Stimulated activated CD8-positive, alpha-beta memory T cell treated with anti-CD3 and anti-CD28 coated beads, Interleukin-4, amount 100 ng/mL, for 4 hours (primary cell): ENCODE measurements at places on chromosomes 2 and 18.

- DNase-seq: no peak
Observed at GRCh38 chr2:40844353-40845277, 392.7 kb upstream of the SLC8A1 start.

GRCh38 chr2:194917519-194917918 lies 739.5 kb upstream of the SLC39A10 start:
- DNase-seq: no peak

DNA sequence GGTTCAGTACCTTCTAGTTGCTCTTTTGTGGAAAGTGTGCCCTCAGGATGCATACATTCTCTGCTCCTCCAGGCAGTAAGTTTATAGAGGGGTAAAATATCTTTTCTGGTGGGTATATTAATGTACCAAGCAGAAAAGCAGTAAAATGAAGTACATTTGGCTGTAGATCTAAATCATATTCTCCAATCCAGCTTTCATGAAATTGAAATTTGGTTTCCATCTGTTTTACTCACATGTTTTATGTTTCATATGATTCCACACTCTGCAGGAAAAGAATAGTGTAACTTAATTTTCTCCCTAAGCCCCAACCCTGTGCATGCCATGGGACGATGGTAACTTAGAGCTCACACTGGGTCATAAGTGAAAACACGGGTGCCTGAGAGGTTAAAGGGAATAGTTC lies 172.3 kb downstream of the AKAIN1 start:
- no peak for DNase-seq

DNA sequence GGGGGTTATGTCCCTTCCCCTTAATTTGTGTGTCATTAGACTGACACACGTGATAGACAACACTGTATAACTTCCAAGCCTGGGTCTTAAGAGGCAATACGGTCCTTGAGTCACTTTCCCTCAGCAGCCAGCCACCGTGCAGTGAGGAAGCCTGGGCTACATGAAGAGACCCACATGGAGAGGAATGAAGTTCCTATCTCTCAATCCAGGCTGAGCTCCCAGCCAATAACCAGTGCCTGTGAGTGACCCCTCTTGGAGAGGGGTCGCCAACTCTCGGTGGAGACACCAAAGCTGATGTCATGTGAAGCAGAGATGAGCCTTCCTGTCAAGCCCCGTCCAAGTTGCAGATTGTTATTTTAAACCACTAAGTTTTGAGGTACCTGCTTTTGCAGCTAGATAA lies 5.7 kb upstream of the WDSUB1 start:
- no peak for DNase-seq

- no peak for DNase-seq
Observed at GRCh38 chr2:192854706-192855105, 660.0 kb upstream of the TMEFF2 start.

GRCh38 chr2:221676566-221677172 lies 104.6 kb upstream of the EPHA4 start:
- no peak for DNase-seq

DNA sequence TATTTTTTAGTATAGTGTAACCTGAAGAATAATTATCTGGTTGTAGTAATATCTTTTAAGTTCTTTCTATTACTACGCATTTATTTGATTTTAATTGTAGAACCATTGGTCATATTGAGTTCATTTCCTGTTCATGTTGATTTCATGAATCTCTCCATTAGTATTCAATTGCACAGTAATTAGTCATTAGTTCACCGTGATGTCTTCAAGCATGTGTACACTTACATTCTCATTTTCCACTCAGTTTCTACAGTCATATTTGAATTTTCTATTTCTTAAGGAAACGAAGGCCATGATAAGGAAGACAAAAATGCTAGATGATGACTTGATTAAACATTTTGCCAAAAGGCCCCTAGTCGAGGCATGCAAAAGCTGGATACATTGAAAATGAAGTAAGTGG lies 333.7 kb upstream of the FANCL start:
- no peak for DNase-seq

DNA sequence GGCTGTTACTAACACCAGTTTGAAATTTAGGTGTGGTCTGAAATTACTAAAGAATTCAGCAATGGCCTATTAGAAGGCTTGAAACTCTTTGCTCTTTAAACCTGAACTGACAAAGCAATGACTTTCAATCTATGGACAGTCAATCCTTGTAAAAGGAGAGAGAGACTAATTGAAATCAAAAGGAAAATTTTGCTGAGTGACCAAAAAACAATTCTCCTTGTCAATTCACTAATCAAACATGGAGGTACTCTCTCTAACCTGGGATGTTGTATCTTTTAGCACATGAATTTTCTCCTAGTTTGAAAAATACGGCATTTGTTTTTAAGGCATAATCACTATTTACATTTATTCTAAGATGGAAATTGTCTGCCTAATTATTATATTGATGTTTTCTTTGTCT lies 49.6 kb upstream of the ATIC start:
- no peak for DNase-seq

DNA sequence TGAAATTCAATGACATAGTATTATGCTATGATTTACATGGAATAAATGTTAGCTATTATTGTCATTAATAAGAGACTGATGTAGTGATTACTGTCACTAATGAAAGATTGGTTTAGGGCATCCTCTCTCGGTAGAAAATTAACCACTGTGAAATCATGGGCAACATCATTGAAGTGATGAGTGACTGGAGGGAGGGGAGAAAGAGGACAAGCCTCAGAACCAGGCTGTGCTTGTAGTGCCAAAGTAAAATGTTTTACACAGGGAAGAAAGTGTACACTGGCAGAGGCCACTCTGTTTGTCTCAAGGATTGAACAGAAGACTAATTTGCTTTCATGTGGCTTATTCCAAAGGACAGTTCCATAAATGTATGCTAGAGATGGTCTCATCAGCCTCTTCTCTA lies 456.2 kb upstream of the TCF4 start:
- no peak for DNase-seq

DNA sequence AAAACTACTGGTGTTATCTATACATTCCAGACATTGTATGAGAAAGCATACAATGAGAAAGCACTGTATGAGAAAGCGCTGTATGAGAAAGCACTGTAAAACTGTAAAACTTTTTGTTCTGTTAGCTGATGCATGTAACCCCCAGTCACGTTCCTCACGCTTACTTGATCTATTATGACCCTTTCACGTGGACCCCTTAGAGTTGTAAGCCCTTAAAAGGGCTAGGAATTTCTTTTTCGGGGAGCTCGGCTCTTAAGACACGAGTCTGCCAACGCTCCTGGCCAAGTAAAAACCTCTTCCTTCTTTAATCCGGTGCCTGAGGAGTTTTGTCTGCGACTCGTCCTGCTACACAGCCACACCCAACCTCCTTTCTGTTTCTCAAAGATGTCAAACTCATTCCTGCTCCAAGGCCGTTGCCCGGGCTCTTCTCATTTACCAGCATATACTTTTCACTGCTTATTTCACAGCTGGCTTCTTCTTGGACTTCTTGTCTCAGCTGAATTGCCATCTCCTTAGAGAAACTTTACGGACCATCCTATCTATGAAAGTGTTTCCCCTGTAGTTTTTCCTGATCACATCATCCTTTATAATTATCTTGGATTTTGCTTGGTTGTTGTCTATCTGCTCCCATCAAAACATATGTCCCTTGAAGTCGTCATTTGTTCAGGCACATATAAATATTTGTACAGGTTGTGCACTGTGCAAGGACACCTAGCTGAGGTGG lies 29.8 kb upstream of the YES1 start:
- DNase-seq: no peak

GRCh38 chr18:23108496-23108895 lies 26.8 kb upstream of the CABLES1 start:
- DNase-seq: no peak

- no peak for DNase-seq
Observed at GRCh38 chr18:1037776-1038175, 133.1 kb downstream of the ADCYAP1 start.

- no peak for DNase-seq
Observed at GRCh38 chr2:145919477-145919876, 1399.6 kb upstream of the ZEB2 start.

- no peak for DNase-seq
Observed at GRCh38 chr2:186592137-186592875, 2.5 kb downstream of the ITGAV start.

- no peak for DNase-seq
Observed at GRCh38 chr18:45642238-45642637, 27.0 kb downstream of the SLC14A2 start.

- no peak for DNase-seq
Observed at GRCh38 chr2:204315236-204315662, 230.0 kb upstream of the PARD3B start.

DNA sequence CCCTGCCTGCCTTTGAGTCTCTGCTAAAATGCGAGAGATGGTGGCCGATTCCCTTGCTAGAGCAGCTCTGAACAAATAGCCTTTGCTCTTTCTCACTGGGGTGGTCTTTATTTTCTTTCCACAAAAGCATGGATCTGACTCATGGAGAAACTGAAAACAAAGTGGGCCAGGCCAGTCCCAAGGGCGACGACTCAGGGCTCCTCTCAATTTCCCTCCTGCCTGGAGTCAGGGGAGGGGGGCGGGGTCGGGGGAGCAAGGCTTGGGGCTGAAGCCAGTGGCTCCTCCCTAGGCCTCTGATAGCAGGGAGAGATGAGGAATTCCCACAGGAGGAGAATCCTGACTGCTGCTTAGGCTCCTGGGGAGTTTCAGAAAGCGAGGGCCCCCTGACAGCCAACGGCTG lies 17.1 kb upstream of the IL1R2 start:
- DNase-seq: no peak

- DNase-seq: no peak
Observed at GRCh38 chr2:127525691-127526131, 578 bp downstream of the IWS1 start.

- DNase-seq: no peak
Observed at GRCh38 chr2:1979138-1979537, 234.8 kb upstream of the PXDN start.

- DNase-seq: no peak
Observed at GRCh38 chr2:164260506-164260905, 360.8 kb downstream of the GRB14 start.

GRCh38 chr2:45134726-45135125 lies 125.5 kb upstream of the SIX2 start:
- DNase-seq: no peak

DNA sequence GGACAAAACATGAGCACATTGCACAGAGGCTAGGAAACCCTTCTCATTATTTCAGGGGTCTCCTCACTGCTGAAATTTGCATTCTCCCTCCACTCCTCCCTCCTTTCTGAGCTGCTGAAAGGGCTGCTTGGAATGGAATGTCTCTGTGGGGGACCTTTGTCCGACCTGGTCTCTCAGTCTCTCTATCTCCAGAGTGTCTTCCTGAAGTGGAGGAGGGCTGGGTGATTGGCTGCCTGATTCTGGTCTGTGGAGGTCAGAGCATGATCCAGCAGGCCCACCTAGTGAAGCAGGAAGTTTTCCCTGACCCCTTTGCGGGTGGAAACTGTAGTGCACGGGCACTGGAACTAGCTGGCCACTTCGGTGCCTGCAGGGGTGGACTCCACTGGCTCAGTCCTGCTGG lies 560.5 kb upstream of the HS6ST1 start:
- no peak for DNase-seq

GRCh38 chr2:53670331-53670730 lies 97.3 kb upstream of the CHAC2 start:
- DNase-seq: no peak

DNA sequence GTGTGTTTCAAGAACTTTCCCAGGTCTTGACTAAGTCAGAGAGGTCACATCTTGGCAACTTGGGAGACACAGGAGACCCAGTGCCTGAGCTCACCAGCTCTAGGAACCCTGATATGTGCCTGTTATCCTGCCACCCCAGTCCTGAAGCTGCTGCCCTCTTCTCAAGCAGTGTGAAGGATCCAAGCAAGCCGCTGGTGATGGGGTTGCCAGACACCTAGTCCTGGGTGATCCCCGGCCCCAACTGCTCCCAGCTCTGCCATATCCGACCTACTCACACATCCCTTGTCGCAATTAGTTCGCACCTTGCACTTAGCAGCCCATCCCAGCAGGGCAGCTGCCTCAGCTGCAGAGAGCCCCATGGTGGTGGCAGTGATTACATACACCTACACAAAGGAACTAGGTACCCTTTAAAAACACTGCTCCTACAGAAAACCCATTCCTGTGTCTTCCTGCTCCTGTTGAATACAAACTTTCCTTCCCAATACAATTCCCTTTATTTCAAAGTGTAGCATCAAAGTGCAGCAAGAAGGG lies 247.2 kb upstream of the RAB12 start:
- no peak for DNase-seq

GRCh38 chr18:25298853-25299274 lies 53.1 kb downstream of the ZNF521 start:
- no peak for DNase-seq

DNA sequence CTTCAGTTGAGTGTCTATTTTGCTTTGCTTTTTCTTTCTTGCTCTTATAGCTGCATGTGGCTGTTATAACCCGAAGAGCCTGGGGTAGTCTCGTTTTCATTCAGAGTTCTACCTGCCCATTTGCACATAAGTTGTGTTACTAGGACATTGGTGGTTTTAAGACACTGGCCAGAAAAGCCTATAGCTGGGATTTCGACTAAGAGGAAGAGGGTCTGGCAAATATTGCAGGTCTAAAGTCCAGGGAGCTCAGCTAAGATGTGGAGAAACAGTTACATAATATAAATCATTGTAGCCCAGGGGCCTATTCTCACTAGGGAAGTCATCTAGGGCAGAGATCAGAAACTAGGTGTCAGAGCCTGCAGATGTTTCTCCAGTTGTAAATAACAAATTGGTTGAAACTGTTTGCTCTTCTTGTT lies 120.8 kb downstream of the BABAM2 start:
- DNase-seq: no peak

DNA sequence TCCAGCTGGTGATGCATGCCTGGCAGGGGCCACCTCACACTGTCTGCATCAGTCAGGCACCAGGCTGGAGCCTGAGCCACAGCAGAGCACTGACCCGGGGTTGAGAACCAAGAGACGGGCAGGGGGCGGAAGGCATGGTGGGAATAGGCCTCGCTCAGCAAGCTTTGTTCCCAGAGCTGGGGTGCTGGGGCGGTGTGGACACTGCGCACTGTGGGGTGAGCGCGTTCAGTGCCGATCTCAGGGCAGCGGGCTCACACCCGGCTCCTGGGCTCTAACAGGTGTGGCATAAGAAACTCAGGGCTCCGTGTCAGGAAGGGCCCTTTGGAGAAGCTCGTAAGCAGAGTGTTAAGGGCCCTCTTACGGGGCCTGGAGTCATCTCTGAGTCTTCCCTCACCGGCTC lies 15.7 kb downstream of the SH3RF3 start:
- DNase-seq: no peak

- DNase-seq: no peak
Observed at GRCh38 chr2:202122980-202123720, 50.1 kb downstream of the KIAA2012 start.

GRCh38 chr2:134493797-134494196 lies 225.0 kb downstream of the TMEM163 start:
- no peak for DNase-seq

- no peak for DNase-seq
Observed at GRCh38 chr2:46184794-46185583, 112.2 kb upstream of the EPAS1 start.
